ENCODE measurements at places on chromosomes 2 and 18.

- H3K27me3 ChIP-seq = no peaks in the 10 kb centered on the region
- H3K27ac ChIP-seq = no peak overlapping the region
- H3K4me3 ChIP-seq = no peak overlapping the region
- no peaks in the 10 kb centered on the region for H3K4me1 ChIP-seq
- H3K36me3 ChIP-seq = no peaks in the 10 kb centered on the region
Observed at GRCh38 chr2:221492636-221493035, 79.5 kb downstream of the EPHA4 start.

DNA sequence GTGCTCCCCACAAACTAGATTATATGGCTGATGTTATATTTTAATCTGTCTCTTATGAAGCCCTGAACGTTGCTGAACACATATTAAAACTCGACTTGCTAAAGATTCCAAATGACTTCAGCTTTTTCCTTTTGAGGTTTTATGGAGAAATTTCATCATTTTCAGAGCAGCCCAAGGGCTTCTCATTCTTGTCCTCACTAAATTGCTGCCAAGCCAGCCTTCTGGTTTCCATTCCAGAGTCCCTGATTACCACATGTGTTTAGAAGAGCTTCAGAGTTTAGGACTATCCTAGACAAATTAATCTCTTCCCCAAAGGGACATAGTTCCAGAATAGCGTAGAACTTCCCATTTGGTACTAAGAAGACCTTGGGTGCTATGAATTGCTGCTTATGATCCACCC lies 77.8 kb upstream of the CCDC195 start:
- H3K4me3 ChIP-seq = no peak overlapping the region
- DNase-seq = no peak
- no peak overlapping the region for H3K27ac ChIP-seq
- peaks cover 44% of the 10 kb centered on the region for H3K36me3 ChIP-seq

DNA sequence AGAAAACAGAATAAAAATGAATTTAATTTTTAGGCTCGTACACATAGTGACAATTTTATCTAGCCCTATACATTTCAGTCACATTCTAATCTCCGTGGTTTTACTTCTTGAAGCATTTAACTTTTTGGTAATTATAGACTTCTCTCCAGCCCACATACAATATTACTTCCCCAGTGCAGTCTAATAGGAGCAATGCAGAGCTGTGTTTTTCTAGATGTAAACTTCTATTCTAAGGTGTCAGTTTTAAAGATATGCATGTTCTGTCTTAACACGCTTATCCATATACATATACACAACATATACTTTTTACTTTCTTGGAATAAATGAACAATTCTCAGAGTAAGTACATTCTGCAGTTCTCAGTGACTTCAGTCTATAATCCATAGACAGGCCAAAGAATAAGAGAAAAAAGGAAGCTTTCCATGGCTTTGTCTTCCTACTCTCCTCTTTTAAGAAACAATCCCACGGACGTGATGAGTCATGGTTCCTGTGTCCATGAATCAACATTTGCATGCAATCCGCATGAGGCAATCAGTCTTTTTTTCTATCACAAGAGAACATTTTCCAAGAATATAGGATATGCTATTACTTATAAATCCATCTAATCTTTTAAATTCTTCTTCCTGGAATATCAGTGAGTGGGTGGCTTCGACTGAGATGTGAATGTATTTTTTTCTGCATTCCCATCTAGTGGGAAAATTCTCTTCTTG lies 42.8 kb downstream of the CCDC102B start:
- H3K36me3 ChIP-seq = no peaks in the 10 kb centered on the region
- DNase-seq = no peak
- H3K27me3 ChIP-seq = no peaks in the 10 kb centered on the region
- H3K27ac ChIP-seq = no peak overlapping the region

DNA sequence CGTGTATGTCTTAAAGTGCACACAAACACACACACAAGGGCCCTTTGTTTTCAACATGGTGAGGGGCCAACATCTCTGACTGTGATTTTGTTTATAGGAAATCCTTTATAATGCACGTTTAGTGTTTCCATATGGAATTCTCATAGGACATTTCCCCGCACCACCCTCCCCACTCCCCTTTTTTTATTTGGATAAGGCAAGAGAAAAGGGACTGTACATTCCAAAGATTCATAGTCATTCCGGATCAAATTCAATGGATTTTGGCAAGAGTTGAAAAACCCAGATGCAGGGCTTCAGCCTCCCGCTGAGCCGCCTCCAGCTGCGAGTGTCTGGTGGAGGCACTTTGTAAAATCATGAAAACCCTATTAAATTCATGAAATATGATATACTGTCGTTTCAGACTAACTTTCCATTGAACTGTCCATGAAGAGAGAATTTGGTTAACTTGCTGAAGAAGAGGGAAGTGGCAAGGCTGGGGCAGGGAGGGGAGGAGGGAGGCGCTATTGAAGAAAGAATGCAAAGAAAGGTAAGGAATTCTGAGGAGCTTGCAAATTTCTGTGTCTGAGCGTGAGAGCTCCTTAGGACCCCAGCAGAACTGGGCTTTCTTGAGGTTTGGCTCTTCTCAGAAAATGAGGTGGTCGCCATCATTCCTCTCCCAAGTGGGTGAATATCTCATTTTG lies 25.8 kb upstream of the SLC14A2 start:
- no peak overlapping the region for H3K27ac ChIP-seq
- H3K36me3 ChIP-seq = no peaks in the 10 kb centered on the region
- H3K27me3 ChIP-seq = no peaks in the 10 kb centered on the region
- no peak overlapping the region for H3K4me3 ChIP-seq
- no peaks in the 10 kb centered on the region for H3K4me1 ChIP-seq

DNA sequence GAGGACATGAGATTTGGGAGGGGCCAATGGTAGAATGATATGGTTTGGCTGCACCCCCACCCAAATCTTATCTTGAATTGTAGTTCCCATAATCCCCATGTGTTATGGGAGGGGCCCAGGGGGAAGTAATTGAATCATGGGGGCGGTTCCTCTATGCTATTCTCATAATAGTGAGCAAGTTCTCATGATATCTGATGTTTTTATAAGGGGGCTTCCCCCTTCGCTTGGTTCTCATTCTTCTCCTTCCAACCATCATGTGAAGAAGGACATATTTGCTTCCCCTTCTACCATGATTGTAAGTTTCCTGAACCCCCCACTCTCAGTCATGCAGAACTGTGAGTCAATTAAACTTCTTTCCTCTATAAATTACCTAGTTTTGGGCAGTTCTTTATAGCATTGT lies 37.0 kb upstream of the ERMN start:
- no peaks in the 10 kb centered on the region for H3K27me3 ChIP-seq
- peaks cover 14% of the 10 kb centered on the region for H3K4me1 ChIP-seq
- no peak for DNase-seq
- no peak overlapping the region for H3K4me3 ChIP-seq
- H3K27ac ChIP-seq = no peak overlapping the region

DNA sequence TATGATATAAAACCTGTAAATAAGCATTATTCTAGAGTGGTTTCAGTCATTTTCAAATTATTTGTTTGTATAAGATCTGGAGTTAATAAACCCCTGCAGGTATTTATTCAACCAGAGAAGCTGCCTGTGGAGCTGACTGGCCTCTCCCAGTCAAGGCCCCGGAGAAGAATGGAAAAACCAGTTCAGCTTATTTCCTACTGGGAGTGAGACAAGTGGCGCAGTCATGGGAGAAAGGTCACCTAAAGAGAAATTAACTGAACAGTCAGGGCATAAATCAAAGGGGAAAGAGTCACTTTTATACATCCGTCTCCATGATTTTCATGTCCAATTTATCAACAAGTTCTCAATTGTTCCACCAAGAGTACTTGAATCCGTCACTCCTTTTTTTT lies 240.9 kb downstream of the RNF152 start:
- no peak overlapping the region for H3K27ac ChIP-seq
- H3K4me3 ChIP-seq = no peak overlapping the region
- no peaks in the 10 kb centered on the region for H3K27me3 ChIP-seq

DNA sequence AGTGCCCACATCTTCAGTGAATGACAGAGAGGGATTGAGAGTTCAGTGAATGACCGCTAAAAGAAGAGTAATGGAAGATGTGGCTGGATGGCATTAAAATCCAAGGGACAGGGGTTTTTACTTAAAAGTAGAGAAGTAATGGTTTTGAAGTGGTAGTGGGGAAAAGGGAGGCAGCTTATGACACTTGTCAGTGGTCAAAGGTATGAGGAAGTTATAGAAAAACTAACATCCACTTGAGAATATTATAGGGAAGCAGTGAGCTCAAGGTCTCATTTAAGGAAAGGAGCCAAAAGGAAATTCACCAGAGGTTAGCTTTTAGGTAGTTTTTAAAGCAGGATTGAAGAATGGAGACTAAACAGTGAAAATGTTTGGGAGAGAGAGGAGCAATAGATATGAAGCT lies 24.3 kb downstream of the CDK15 start:
- no peak overlapping the region for H3K27ac ChIP-seq
- H3K27me3 ChIP-seq = no peaks in the 10 kb centered on the region
- H3K4me3 ChIP-seq = no peak overlapping the region
- no peaks in the 10 kb centered on the region for H3K36me3 ChIP-seq
- DNase-seq = no peak

DNA sequence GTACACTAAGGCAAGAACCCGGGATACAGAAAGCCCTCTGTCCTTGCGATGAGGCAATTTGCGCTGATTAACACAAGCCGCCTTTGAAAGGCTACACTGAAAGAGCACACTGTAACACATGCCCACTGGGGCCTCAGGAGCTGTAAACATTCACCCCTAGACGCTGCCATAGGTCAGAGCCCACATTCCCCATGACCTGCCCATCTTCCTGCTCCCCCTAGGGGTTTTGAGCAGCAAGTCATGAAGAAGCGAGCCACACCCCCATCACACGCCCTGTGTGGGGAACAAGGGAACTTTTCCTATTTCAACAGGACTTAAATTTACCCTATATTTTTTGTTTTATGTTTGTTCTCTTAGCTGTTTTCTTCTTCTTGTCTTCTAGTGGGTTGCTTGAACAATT lies 47.8 kb upstream of the SLC4A10 start:
- H3K4me1 ChIP-seq = no peaks in the 10 kb centered on the region
- no peak overlapping the region for H3K27ac ChIP-seq
- H3K4me3 ChIP-seq = no peak overlapping the region
- no peaks in the 10 kb centered on the region for H3K36me3 ChIP-seq
- no peaks in the 10 kb centered on the region for H3K27me3 ChIP-seq

GRCh38 chr2:32417659-32418058 lies 60.8 kb downstream of the BIRC6 start:
- H3K4me1 ChIP-seq = no peaks in the 10 kb centered on the region
- no peaks in the 10 kb centered on the region for H3K27me3 ChIP-seq
- DNase-seq = no peak
- H3K4me3 ChIP-seq = no peak overlapping the region
- no peak overlapping the region for H3K27ac ChIP-seq

DNA sequence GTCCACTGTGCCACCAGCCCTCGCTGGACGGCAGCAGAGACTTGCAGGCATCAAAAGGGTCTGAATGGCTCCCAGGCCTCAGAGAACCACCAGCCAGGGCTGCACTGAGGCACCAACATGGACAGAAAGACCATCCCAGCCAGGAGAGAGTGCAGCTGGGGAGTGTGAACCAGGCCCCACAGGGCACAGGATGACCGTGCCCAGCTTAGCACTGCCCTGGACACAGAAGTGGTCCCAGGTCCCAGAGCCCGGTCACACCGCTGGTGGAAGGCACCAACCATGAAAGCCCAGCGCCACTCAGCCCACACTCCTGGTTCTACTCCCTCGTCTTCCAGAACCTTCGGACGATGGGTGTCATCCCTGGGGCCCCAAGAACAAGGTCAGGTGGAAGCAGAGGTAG lies 20.5 kb downstream of the AQP12A start:
- no peak overlapping the region for H3K4me3 ChIP-seq
- no peaks in the 10 kb centered on the region for H3K36me3 ChIP-seq
- H3K4me1 ChIP-seq = no peaks in the 10 kb centered on the region
